Renal cortical epithelial cell (primary cell): ENCODE measurements at places on chromosomes 12 and 14. TPM values are rescaled to one million over a fixed set of nuclear protein-coding genes. Genes with fewer than 3 reads are reported as not detected.

Gene DGLUCY
- total RNA-seq, result 53.7 and 56.8 TPM in 2 replicates

Gene OTX2
- total RNA-seq, result not detected in 2 replicates

Gene ITGB7
- total RNA-seq, result 2.8 and 3.1 TPM in 2 replicates

Gene MMP14
- 180 and 295 TPM in 2 replicates for total RNA-seq

Gene CCDC197
- not detected in 2 replicates for total RNA-seq

Gene POTEM
- total RNA-seq, result not detected in 2 replicates

Gene PLCZ1
- total RNA-seq, result 0.69 TPM in 1 of 2 replicates, not detected in the other

Gene C1QL4
- 0.52 and 0.99 TPM in 2 replicates for total RNA-seq

Gene CPM
- total RNA-seq, result 90.3 and 219 TPM in 2 replicates

Gene GDF11
- total RNA-seq, result 1.9 and 7.7 TPM in 2 replicates

Gene COX8C
- 0.60 TPM in 1 of 2 replicates, not detected in the other for total RNA-seq

Gene NTF3
- 3.3 and 3.6 TPM in 2 replicates for total RNA-seq

Gene CFAP54
- 3.3 and 11.3 TPM in 2 replicates for total RNA-seq

Gene RERG
- total RNA-seq, result 4.1 TPM in 1 of 2 replicates, not detected in the other

Gene CDK17
- 57.4 and 58.5 TPM in 2 replicates for total RNA-seq

Gene TSPAN8
- 1.7 and 2.2 TPM in 2 replicates for total RNA-seq

Gene PSMA3
- total RNA-seq, result 136 and 142 TPM in 2 replicates

Gene NKX2-8
- total RNA-seq, result not detected in 2 replicates

Gene RNASE1
- 0.52 TPM in 1 of 2 replicates, not detected in the other for total RNA-seq

Gene ACACB
- 1.9 and 8.9 TPM in 2 replicates for total RNA-seq

Gene IAPP
- total RNA-seq, result not detected in 2 replicates

Gene CMA1
- not detected in 2 replicates for total RNA-seq

Gene CLEC4C
- not detected in 2 replicates for total RNA-seq

Gene IL31
- not detected in 2 replicates for total RNA-seq

Gene SLCO1C1
- not detected in 2 replicates for total RNA-seq

Gene TBX3
- 2.8 and 6.3 TPM in 2 replicates for total RNA-seq

Gene VSIG10
- 26.7 and 60.1 TPM in 2 replicates for total RNA-seq

Gene FGF23
- total RNA-seq, result not detected in 2 replicates

Gene PLEKHG3
- total RNA-seq, result 68.9 and 119 TPM in 2 replicates

Gene FAIM2
- total RNA-seq, result not detected in 2 replicates

Gene IGF1
- 0.35 TPM in 1 of 2 replicates, not detected in the other for total RNA-seq

Gene IL26
- not detected in 2 replicates for total RNA-seq

Gene SPTB
- total RNA-seq, result 0.10 TPM in 1 of 2 replicates, not detected in the other

Gene PLA2G1B
- not detected in 2 replicates for total RNA-seq

Gene OSBPL8
- 50.2 and 64.0 TPM in 2 replicates for total RNA-seq

Gene COQ10A
- 7.5 and 11.2 TPM in 2 replicates for total RNA-seq

Gene GARIN6
- not detected in 2 replicates for total RNA-seq

Gene RTN1
- 0.05 TPM in 1 of 2 replicates, not detected in the other for total RNA-seq

Gene KCNH3
- 4.3 TPM in 1 of 2 replicates, not detected in the other for total RNA-seq

Gene SIX6
- not detected in 2 replicates for total RNA-seq

Gene PIK3C2G
- total RNA-seq, result 0.85 TPM in 1 of 2 replicates, not detected in the other

Gene TARBP2
- 28.8 and 52.3 TPM in 2 replicates for total RNA-seq

Gene FAM181A
- not detected in 2 replicates for total RNA-seq

Gene ST8SIA1
- total RNA-seq, result 0.20 and 0.52 TPM in 2 replicates

Gene KRT71
- not detected in 2 replicates for total RNA-seq

Gene SMCO2
- total RNA-seq, result not detected in 2 replicates

Gene TPPP2
- total RNA-seq, result not detected in 2 replicates

Gene CARMIL3
- 0.10 TPM in 1 of 2 replicates, not detected in the other for total RNA-seq

Gene TTC7B
- total RNA-seq, result 16.7 and 27.1 TPM in 2 replicates

Gene NUAK1
- 10.8 and 21.4 TPM in 2 replicates for total RNA-seq

Gene SELPLG
- 0.35 and 2.3 TPM in 2 replicates for total RNA-seq

Gene DERA
- total RNA-seq, result 102 and 236 TPM in 2 replicates

Gene SOAT2
- not detected in 2 replicates for total RNA-seq

Gene SRRM4
- total RNA-seq, result under 0.01 TPM in 1 of 2 replicates, not detected in the other

Gene JAG2
- 4.2 and 5.9 TPM in 2 replicates for total RNA-seq

Gene P2RX7
- 0.10 and 0.52 TPM in 2 replicates for total RNA-seq
